ENCODE measurements at places on chromosomes 4 and X.
A peak's percentile ranks its signal among the peaks of the same experiment; 100 is the strongest.

- no peak for DNase-seq
These were observed 55.7 kb upstream of the TXK start for GRCh38 chr4:48189731-48190130.

DNA sequence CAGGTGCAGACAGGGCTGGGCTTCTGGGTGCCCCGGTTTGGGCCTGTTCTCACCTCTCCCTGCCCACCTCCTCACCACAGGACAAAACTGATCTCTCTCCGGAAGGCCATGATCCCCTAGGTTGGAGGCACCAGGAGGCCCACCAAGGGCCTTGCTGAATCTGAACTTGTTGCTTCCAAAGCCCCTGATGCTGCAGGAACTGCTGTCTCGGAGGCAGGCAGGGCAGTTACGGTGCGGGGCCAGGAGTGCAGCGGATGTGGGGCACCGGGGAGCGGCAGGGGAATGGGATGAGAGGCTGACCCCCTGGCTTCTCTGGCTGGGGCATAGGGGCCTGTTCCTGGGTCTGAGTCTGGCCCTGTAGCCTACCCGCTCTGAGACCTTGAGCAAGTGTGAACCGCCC lies 100.4 kb upstream of the PSAPL1 start:
- no peak for DNase-seq

- DNase-seq = no peak
These were observed 133.1 kb downstream of the AKAP4 start for GRCh38 chrX:50067435-50068284.

DNA sequence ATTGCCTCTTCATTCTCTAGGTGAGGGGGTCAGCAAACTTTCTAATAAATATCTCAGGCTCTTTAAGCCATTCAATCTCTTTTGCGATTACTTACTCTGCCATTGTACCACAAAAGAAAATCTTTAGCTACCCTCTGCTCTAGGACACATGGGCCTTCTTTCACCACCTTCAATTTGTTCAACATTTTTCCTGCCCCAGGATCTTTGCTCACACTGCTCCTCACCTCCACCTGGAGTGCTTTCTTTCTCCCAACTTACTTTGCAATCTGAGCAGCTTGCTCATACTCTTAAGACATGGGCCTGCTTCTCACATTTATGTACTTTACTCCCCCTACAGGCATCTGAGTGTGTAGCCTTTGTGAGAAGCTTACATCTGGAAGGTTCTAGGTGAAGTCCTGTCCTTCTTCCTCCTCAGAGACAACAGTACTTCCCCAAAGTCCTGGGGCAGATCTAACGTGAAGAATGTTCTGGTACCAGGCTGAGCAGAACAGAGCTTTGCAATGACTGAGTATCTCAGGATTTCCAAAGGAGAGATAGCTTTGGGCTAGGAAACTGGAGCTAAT lies 55.0 kb upstream of the PRDM5 start:
- no peak for DNase-seq

- no peak for DNase-seq
These were observed 1.1 kb downstream of the TMEM35A start for GRCh38 chrX:101079736-101080270.

DNA sequence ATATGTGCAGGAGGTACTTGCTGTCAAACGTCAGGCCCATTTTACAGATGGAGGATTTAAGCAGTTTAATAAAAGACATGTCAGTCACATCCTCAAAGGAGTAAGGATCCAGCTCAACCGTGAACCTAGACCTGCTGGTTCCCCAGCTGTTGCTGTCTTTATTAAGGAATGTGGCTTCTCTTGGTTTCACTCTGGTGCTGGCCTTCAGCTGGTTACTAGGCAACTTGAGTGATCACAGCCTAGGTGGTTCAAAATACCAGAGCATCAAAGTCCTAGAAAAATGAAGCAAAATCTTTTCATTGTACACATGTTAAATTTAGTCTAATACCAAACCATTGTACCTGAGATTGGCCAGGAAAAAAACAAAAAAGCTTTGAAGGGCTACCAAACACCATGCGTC lies 32.7 kb upstream of the GLRA2 start:
- DNase-seq = peak; percentile 1

- no peak for DNase-seq
These were observed 40.1 kb downstream of the APLN start for GRCh38 chrX:129614481-129615255.

Measured in CD4-positive, alpha-beta T cell treated with Interleukin-15 for 4 hours (primary cell).